ENCODE measurements at places on chromosomes 3 and 15. TPM values are rescaled to one million over a fixed set of nuclear protein-coding genes. Genes with fewer than 3 reads are reported as not detected.

DNA sequence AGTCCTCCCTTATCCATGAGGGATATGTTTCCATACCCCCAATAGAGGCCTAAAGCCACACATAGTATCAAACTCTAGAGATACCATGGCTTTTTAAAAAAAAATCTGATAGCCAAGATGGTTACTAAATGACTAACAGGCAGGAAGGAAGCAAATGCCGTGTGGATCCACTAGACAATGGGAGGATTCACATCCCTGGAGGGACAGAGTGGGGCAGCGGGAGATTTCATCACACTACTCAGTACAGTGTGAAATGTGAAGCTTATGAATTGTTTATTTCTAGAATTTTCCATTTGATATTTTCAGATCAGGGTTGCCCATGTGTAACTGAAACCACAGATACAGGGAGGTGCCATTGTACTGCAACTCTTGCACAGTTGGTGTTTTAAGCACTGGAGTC, 826.6 kb downstream of the SQOR start:
- no peak for DNase-seq

DNA sequence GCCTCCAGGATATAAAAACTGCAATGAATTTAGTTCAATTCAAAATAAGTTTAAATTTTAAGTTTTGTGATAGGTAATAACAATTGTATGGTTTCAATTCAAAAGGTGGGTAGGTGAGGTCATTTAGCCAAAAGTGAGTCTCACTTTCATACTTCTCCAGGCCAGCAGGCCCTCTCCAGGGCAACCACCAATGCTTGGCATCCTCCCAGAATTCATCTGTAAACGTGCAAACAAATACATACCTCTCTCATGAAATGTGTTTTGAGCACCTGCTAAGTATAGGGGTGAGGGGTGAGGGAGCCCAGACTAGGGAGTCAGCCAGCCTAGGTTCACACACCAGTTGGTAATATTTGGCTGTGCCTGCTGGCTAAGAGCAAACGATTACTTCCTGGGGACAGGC, 22.0 kb upstream of the RBSN start:
- no peak for DNase-seq

DNA sequence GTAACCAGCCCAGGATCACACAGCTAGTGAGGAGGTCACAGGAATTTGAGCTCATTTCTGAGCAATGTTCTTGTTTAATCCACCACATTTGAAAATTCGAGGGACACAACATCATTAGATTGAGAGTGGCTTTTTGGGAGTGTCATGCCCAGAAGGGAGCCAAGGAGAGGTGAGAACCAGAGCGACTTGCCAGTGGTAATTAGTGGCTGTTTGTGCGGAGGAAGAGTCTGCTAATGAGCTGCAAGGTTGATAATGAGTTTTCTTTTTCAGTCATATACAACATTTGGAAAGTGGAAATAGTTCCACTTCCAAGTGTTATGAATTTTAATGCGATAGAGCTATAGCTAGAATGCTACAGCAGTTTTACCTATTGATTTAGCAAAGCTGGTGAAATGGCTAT, 19.7 kb downstream of the GABRA5 start:
- DNase-seq = no peak

DNA sequence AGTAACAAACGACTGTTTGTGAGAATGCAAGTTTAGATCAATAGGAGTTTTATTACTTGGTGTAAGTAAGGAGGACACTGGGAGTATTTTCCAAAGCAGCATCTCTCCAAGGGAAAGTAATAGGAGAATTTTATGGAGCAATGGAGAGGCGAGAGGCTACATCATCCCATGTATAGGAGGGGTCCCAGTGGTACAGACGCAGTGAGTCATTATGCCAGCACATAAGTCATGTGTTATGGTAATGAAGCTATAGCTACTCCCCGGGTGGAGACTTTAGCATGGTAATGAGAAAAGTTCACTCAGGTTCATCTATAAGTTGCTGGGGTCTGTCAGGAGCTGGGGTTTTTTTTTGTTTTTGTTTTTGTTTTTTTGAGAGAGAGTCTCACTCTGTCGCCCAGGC, 29.5 kb upstream of the ZNF445 start:
- no peak for DNase-seq

GRCh38 chr3:186068243-186068552, 40.7 kb downstream of the ETV5 start:
- no peak for DNase-seq

- no peak for DNase-seq
Measured at GRCh38 chr15:71688509-71689094, 121.8 kb upstream of the NR2E3 start.

DNA sequence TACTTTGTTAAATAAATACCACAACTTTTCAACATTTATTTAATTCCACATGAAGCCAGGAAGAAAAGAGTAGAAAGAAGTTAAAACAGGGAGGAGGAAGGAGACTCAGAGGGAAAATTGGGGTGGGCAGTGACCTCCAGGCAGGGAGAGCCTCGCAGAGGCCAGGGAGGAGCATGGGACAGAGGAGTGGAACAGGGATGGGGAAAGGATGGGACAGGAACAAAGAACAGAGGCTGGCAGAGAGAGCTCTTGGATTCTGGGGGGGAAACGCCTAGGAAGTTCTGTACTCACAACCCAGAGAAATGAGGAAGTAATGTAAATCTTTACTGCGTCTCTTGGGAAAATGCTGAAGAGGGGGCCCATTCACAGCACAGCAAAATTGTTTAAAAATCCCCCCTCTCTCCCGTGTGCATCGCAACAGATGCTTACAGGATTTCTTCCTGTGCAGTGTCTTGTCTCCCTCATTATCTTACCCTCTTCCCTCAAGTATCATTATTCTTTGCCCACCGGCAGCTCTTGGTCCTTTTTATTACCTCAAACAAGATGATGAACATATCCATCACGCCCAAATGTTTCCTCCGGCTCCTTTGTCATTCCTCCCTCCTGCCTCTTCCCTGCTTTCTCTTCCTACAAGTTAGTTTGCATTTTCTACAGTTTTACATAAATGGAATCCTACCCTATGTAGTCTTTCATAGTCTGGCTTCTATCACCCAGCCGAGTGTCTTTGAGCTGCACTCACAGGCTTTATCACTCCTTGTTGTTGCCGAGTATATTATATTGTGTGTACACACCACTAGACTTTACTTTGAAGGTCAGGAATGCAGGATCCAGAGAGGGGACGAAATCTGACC, 65.5 kb downstream of the ARHGAP31 start:
- no peak for DNase-seq

- no peak for DNase-seq
Measured at GRCh38 chr3:187678726-187679268, 8.6 kb upstream of the SST start.

DNA sequence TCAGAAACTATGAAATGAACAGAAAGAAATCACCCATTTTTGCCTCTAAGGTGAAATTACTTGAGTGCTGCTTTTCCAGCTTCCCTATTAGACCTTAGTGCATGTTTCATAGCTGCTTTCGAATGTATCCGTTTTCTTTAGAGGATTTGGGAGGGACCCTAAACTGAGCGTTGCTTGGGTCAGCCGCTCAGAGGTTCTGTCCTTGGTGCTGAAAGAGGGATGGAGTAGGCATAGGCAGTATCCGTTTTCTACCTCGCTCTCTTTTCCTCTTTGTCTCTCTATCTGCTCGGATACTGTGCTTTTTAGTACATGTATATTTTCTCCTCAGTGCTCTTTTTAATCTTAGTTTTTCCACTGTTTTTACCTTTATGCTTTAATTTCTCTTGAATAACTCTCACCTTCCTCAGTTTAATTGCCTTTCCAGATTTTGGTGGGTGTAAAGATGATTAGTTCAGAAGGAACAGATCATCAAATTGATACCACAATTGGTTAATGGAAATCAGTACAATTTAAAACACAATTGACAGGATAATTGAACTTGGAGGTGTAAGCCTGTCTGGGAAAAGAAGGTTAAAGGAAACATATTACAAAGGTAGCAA, at the start of gene DRD3:
TSS of gene DRD3 (minus strand) at position 283 of the 599 bp plus-strand sequence. CDS start 7,060 bp downstream, outside the sequence.
- no peak for DNase-seq

DNA sequence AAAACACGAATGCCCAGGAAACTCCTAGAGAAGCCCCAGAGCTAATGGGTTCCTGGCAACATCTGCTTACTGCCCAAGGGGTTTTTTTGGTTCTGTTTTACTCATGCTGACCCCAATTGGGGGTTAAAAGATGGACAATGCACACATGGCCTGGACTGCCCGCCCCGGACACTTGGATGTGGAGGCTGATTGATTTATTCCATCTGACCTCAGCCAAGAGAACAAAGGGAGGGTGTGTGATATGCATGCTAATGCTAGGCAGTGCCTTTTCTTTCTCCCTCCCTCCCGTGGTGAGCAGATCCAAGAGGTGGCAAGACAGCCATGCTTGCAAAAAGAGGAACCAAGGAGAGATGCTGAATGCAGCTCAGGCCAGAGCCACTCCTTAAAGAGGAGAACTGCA, 3.3 kb upstream of the LRTM1 start:
- no peak for DNase-seq

CEP70 gene
- total RNA-seq = 19.0 TPM

LNP1 gene
- total RNA-seq = 2.6 TPM

RYR3 gene
- total RNA-seq = not detected

GOLGA8J gene
- not detected for total RNA-seq

LRTM1 gene
- not detected for total RNA-seq

TJP1 gene
- total RNA-seq = 104 TPM

CCR9 gene
- not detected for total RNA-seq

Data from Right ventricle myocardium superior (tissue), 1 donor.